ENCODE measurements at places on chromosomes 11 and 22. TPM values are rescaled to one million over a fixed set of nuclear protein-coding genes. Genes with fewer than 3 reads are reported as not detected.

CRACR2B gene
- total RNA-seq, result 0.54 TPM

ZP1 gene
- 0.28 TPM for total RNA-seq

SEPTIN3 gene
- under 0.01 TPM for total RNA-seq

LDHAL6A gene
- total RNA-seq, result not detected

PNPLA5 gene
- total RNA-seq, result 0.18 TPM

EFCAB6 gene
- 1.1 TPM for total RNA-seq

OR4D5 gene
- total RNA-seq, result not detected

ACR gene
- total RNA-seq, result not detected

CARD18 gene
- total RNA-seq, result not detected

SYNGR1 gene
- total RNA-seq, result 19.7 TPM

APOA4 gene
- not detected for total RNA-seq

DNA sequence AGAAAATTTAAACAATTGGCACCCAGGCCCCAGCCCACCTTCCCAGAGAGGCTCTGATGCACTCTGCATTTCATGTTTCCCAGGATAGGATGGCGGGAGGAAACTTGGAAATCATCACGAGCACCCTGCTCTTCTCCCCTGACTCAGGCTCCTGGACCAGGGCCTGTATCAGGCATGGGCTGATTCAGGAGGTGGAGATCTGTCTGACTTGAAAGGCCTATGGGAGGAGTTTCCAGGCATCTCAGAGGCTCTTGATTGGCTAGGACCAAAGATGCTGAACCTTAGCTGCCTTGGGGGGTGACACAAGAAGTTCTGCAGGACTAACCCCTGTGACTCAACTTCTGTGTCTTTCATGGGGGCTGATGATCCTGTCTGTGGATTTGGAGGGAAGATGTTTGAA is 106.2 kb downstream of the PKNOX2 start:
- no peaks in the 10 kb centered on the region for H3K36me3 ChIP-seq
- peaks cover 1% of the 10 kb centered on the region for H3K4me1 ChIP-seq
- no peak overlapping the region for H3K4me3 ChIP-seq

DNA sequence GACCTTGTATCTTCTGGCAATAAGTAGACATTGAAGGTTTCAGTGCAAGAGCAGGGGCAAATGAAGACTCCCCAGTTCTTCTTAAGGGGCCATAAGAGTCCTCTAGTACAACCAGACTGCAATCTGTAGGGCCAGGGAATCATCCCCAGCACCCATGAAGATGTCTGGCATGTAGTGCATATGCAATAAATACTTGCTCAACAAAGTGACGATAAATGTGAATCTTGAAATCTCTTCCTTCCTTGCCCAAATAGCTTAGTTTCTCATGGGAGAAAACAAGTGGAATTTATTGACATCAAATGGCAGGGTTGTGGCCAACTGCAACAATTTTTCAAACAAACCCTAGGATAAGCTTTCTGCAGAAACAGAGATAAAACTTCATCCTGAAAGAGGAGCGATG is 107.6 kb downstream of the ABTB2 start:
- H3K27me3 ChIP-seq, result peaks cover 6% of the 10 kb centered on the region
- no peaks in the 10 kb centered on the region for H3K36me3 ChIP-seq
- no peak for DNase-seq
- no peak overlapping the region for H3K4me3 ChIP-seq

DNA sequence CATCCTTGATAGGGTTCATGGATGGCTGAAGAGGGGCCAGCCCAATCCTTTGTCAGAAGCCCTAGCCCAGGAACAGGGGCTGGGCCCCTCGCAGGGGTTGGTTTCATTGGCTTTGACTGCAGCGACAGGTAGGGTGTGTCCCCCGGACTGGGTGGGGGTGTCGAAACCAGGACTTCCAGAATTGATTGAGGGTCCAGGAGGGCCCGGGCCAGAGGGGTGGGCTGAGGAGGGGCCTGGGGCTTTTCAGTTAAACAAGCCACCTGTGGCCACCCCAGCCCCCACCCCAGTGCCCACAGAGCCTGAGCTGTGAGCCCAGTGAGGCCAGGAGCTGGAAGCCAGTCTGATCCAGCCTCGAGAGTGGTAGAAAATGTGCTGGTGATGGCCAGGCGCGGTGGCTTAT is 18.1 kb upstream of the PRR5 start:
- DNase-seq, result no peak
- no peaks in the 10 kb centered on the region for H3K27me3 ChIP-seq
- peaks cover 20% of the 10 kb centered on the region for H3K4me1 ChIP-seq

DNA sequence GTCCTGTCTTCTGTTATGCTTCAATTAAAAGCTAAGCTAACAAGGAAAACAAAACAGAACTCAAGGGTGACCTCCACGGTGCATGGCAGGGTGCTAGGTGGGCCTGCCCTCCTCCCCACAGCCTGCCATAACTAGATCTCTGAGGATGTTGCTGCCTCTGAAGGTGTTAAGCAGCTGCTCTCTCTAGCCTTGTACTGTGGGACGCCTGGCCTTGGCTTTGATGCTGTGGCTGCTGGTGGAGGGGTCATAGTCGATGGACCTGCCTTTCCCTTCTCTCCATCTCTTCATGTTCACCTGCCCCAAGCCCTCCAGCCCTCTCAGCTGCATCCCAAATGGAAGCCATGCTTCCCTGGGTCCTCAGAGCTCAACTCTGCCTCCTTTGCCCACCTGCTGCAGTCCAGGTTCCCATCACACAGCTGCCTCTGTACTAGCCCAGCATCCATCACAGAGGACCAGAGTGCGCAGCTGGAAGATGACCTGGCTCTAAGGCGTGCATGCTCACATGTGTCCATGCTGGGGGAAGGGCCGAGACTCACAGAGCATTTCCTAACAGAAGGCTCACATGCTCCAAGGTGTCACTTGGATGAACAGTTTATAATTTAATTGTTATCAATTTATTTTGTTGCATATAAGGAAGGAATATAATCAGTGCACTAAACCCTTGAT is 180.3 kb upstream of the E2F8 start:
- H3K4me1 ChIP-seq, result peaks cover 16% of the 10 kb centered on the region
- H3K27me3 ChIP-seq, result no peaks in the 10 kb centered on the region
- no peaks in the 10 kb centered on the region for H3K36me3 ChIP-seq
- peak overlapping the region; percentile 47 for H3K27ac ChIP-seq
- no peak for DNase-seq
- no peak overlapping the region for H3K4me3 ChIP-seq

DNA sequence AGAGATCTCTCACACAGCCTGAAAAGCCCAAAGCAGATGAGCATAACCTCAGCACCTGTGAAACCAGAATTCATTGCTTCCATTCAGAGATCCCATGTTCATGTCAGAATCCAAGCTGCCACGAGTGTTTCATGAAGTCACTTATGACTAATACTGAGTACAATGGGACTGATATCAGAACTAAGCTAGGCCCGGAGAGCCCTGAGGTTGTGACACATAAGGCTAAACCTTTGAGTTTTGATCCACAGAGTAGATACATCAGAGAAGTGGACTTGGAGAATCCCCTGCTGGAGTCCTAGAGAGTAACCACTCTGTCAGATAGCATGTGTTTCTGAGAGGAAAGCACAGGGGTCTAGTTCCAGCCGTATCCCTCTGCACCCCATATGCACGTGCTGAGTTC is 890 bp upstream of the GLYATL1 start:
- no peaks in the 10 kb centered on the region for H3K36me3 ChIP-seq
- no peak for DNase-seq
- no peak overlapping the region for H3K27ac ChIP-seq
- H3K27me3 ChIP-seq, result no peaks in the 10 kb centered on the region
- H3K4me1 ChIP-seq, result no peaks in the 10 kb centered on the region

GRCh38 chr22:41075946-41076345 is 16.4 kb upstream of the EP300 start:
- no peaks in the 10 kb centered on the region for H3K36me3 ChIP-seq
- DNase-seq, result no peak
- H3K4me3 ChIP-seq, result no peak overlapping the region
- peaks cover 9% of the 10 kb centered on the region for H3K27me3 ChIP-seq
- H3K4me1 ChIP-seq, result no peaks in the 10 kb centered on the region

GRCh38 chr22:48513446-48513845 is 1314.2 kb downstream of the BRD1 start:
- no peaks in the 10 kb centered on the region for H3K4me1 ChIP-seq
- H3K4me3 ChIP-seq, result no peak overlapping the region
- no peaks in the 10 kb centered on the region for H3K36me3 ChIP-seq

DNA sequence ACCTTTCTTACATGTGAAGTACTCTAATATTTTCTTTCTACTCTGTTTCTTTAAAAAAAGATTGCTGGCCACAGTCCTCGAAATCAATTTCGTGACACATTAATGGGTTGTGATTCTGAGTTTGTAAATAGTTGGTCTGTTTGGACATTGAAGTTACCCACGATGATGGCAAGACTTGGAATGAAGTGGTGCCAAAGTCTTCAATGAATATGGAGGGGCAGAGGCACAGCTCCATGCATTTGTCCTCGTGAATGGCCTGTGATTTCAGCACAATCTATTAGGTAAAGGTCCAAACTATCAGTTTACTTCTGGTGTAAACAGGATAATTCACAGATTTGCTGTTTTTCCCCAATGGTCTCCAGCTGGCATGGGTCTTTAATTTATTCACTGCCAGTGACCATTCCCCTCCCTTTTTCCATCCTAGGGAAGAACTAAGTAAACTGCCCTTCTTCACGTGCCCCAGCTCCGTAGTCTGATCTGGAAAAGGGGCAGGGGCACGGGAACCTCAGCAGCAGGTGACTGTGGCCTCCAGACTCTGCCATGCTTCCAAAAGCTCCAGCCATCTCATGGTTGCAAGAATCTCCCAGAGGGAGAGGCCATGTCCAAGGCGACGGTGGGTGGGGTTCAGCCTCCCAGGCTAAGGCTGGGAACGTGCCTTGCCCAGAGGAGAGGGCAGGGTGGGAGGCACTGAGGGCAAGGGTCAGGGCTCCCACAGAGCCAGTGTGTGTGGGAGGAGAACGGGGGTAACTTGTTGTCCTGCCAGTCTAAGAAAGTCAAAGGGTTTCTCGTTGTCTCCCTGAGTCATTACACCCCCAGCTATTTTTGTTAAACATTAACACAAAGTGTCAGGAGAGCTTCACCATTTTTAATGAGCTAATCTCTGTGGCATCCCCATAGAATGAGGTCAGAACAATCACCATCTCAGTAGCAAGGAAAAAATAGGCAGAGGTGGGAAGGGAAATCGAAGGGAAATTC is 16.9 kb upstream of the PEX26 start:
- peaks cover 18% of the 10 kb centered on the region for H3K4me1 ChIP-seq
- H3K27ac ChIP-seq, result peak overlapping the region; percentile 51
- H3K36me3 ChIP-seq, result no peaks in the 10 kb centered on the region
- H3K4me3 ChIP-seq, result no peak overlapping the region

GRCh38 chr11:2576549-2576948 is 123.2 kb downstream of the KCNQ1OT1 start:
- H3K27me3 ChIP-seq, result peaks cover 15% of the 10 kb centered on the region
- no peak for DNase-seq
- no peak overlapping the region for H3K4me3 ChIP-seq
- no peaks in the 10 kb centered on the region for H3K4me1 ChIP-seq

GRCh38 chr11:70142221-70142875 is 60.7 kb upstream of the FADD start:
- H3K36me3 ChIP-seq, result no peaks in the 10 kb centered on the region
- H3K27ac ChIP-seq, result no peak overlapping the region
- H3K27me3 ChIP-seq, result no peaks in the 10 kb centered on the region
- no peak for DNase-seq
- H3K4me1 ChIP-seq, result peaks cover 17% of the 10 kb centered on the region
- no peak overlapping the region for H3K4me3 ChIP-seq
